ENCODE measurements at places on chromosomes 13 and 19.

DNA sequence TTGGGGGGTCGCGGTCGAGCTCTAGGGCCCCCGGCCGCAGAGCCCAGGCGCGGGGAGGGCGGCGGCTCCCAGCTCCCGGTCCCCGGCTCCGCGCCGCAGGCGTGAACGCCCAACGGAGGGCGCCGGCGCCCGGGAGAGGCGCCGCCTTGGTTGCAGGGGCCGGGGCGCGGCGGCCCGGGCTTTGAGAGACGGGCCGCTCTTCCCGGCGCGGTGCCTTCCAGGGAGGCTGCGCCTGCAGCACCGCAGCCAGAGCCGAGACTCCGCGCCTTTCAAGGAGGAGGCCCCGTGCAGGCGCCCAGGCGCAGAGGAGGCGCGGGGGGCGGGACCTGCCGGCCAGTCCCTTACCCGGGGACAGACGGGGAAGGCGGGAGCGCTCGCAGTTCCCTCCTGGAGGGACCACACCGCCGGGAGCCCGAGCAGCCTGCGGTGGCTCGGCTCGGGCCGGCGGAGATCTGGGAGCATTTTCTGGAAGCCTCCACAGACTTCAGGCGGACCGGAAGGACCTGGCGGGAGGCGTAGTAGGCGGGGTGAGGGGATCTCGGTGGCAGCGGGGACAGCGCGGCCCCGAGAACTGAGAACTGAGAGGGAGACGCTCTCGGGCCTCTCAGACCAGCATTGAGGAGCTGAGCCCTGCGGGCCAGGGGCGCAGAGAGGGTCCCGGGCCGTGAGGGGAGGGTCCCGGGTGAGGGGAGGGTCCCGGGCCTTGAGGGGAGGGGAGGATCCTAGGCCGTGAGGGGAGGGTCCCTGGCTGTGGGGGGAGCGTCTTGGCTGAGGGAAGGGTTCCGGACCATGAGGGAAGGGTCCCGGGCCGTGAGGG, 25.5 kb upstream of the MCF2L start:
- peak; percentile 33 for DNase-seq

GRCh38 chr13:111900390-111901131, 166.4 kb upstream of the SOX1 start:
- DNase-seq, result no peak

DNA sequence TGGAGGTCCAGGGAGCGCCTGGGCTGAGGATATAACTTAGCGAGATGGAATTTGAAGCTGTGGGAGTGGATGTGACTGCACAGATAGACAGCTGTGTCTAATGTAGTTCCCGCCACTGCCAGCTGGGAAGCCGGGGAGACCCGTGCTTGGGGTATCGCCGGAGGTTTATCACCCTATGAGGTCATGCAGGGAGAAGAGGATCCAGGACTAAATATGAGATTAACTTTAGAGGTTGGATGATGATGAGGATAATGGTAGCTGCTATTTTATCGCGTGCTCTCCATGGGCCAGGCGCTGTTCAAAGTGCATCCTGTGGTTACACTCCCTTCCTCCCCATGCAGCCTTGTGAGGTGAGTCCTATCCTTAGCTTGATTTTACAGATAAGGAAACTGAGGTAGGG, 19.9 kb downstream of the SSC5D start:
- no peak for DNase-seq

- no peak for DNase-seq
These were observed 10.3 kb downstream of the RASA3 start for GRCh38 chr13:114122127-114122511.

DNA sequence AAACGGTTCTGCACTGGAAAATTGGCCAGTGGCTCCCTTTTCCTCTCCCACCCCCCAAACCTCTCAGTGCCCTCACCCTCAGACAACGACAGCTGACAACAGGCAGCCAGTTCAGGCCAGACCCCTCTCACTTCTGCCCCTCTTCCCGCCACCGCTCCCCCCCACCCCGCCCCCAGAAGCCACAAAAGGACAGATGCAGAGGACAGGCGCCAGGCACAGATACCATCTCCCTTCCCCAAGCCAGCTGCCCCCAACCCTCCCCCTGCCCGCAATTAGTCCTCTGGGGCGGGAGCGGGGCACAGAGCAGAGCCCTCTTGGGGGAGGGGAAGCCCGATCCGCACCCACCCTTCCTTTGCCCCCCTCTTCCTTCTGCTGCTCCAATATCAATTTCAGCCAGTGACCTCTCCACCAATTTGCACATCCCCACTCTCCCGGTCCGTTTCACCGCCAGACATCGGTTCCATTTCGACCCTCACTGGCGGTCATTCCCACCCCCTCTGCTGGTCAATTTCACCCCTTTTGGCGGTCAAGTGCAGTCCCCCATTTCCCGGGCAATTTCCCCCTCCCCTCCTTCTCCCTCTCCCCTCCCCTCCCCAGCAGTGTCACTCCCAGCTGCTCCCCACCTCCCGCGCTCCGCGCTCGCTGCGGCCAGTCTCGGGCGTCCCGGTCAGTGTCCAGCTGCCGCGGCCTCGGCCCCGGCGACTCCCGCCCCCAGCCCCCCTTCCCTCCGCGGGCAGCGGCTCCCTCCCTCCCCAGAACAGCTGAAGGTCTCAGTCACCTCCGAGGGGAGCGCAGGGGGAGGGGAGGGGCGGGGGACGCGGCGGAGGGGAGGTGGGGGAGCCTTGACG, at the start of gene SHD:
Gene SHD (plus strand): TSS at position 848 of the 848 bp plus-strand sequence. CDS start 798 bp downstream, outside the sequence.
- DNase-seq, result no peak

- no peak for DNase-seq
These were observed 437.0 kb downstream of the SUCLA2 start for GRCh38 chr13:47564041-47564440.

GRCh38 chr13:33205804-33206221, 79.7 kb downstream of the STARD13 start:
- DNase-seq, result no peak

DNA sequence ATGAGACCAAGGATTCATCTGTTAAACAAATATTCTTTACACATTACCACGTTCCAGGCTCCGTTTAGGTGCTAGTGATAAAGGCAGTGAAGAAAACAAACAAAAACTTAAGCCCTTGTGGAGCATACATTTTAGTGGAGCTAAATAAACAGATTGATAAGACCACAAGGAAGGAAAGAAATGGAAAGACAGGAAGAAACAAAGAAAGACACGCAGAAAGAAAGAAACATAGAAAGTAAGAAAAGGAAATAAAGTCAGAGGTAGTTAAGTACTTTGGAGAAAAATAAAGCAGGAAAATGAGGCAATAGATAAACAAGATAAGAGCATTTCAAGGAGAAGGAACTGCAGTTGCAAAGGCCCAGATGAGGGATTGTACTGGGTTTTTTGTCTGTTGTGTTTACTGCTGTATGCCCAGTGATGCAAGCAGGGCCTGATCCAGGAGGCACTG, 998 bp downstream of the NFKBIB start:
- DNase-seq, result no peak

DNA sequence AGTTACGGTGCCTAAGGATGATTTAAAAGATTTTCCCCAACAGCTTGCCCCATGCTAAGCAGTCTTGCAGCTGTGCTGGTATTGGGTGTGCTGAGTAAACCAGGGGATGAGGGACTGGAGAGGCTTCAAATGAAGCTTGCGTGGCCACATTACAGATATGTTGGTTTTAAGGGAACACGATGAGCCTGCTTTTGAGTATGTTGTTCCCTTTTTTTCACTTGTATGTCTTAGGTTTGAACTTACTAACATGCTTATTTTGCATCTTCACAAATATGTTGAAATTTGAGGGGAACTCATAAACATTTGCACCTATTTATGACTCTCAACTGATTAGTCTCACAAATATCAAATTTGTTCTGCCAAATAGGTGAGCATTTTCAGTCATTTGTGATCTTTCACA, 2.0 kb upstream of the IL17D start:
- DNase-seq, result no peak

DNA sequence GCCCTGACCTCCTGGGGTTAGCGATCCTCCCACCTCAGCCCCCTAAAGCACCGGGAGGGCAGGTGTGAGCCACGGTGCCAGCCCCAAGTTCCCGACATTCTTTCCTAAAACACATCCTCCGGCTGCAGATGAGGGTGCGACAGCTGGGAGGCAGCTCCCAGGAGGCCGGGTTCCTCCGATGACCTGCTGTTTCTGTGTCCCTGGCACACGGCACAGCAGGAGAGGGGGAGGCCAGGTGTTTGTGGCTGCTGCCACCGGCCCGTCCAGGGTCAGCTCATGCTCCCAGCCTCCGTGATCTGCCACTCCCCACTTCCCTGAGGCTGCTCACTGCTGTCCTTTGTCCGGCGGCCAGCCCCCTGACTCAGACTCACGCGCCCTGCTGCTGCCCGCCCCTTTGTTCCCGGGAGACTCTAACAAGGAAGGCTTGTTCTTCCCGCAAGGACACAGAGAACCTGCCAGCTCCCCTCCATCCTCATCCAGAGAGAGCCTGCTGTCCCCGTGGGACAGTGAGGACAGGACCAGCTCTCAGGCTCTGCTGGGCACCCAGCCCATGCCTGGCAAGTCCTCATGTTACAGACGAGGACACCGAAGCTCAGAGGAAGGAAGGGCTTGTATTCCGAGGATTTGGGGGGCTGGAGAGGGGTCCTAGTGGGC, 10.6 kb upstream of the MADCAM1 start:
- no peak for DNase-seq

GRCh38 chr19:10764340-10764894, 46.5 kb downstream of the DNM2 start:
- no peak for DNase-seq

GRCh38 chr13:44853641-44854040, 135.6 kb downstream of the NUFIP1 start:
- no peak for DNase-seq

- DNase-seq, result no peak
These were observed 48.6 kb upstream of the TRPC4 start for GRCh38 chr13:37918116-37918714.

DNA sequence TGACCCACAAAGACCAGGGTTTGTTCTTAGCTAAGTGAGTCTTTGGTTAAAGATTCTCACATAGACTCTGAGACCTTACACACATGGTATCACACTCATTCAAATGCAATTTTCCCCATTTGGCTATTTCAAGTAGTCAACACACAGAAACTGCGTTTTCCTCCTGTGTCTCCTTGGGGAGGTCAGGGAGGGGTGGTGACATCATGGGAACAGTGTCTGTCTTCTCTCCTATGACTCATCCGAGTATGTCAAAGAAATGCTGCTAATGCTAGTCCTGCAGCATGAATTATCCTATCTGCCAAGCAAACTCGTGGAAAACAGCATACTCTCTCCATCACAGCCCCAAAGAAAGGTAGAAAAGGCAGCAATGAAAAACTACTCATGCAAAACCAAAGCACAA, 100.2 kb downstream of the ENOX1 start:
- DNase-seq, result no peak

DNA sequence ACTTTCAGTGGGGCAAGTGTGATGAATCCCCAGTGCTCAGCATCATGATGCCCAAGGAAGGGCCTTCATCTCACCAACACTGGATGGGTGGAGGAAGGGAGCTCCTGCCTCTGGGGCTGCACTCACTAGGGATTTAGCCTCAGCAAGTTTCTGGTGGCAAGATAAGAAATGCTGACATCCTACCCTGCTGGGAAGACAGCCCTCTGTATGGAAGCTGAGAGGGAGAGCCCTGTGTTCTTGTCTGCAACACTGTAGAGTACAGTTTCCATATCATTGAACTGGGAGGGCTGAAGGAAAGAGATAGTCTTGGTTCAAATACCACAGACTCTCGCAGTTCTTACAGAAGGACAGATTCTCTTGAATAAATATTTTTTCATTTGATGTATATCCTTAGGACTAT, 7.3 kb upstream of the ZNF460 start:
- DNase-seq, result no peak

DNA sequence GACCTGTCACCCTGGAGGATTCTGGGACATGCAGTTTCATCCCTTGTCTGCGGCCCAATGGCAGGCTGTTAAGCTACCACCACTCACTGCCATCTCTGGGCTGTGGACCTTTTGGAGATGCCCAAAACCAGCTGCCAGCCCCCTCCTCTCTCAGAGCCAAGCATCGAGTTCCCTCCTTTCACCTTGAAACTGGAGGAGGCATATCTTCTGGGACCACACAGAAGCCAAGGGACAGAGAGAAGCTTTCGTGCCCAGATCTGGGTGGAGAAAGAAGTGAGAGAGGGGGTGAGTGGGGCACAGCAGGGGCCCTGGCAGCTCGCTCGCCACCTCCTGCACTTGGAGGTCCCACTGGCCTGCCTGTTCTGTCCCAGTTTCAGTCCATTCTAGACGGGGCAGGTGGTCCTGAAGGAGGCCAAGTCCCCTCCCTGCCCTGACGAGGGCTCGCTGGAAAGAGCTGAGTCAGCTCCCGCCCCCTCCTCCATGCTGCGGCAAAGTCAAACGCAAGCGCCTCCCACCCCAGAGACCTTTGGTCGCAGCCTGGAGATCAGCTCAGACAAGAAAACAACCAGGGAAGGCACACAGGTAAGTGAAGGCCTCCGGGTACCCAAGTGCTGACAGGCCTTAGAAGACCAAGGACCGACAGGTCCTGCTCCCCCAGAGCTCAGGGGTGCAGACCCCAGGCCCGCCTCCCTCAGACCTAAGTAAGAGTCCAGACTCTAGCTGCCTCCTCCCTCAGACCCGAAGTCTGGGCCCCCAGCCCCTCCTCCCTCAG, 3.8 kb downstream of the BCAT2 start:
- no peak for DNase-seq

GRCh38 chr13:111411151-111411858, 90.9 kb downstream of the TEX29 start:
- DNase-seq, result no peak

GRCh38 chr13:21077788-21078353, 16.5 kb upstream of the LATS2 start:
- DNase-seq, result no peak

GRCh38 chr13:53494406-53494805, 465.8 kb downstream of the OLFM4 start:
- DNase-seq, result no peak

DNA sequence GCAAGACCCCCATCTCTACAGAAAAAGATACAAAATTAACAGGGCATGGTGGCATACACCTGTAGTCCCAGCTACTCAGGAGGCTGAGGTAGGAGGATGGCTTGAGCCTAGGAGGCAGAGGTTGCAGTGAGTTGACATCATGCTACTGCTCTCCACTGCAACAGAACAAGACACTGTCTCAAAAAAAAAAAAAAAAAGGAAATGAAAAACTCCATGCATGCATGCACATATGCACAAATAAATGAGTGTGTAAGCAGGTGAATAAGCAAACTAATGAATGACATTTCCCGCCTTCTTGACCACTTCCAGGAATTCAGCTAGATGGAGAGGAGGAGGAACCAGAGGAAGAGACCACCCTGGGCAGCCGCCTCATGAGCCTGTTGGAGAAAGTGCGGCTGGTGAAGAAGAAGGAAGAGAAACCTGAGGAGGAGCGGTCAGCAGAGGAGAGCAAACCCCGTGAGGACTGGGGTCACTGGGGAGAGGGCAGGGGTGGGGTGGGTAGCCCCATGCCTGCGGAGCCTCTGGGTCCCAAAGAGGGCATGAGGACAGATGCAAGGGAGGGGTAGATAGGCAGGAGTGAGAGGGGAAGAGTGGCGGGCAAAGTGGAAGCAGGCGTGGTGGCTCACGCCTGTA, 58.8 kb downstream of the RYR1 start:
- no peak for DNase-seq

GRCh38 chr19:15696654-15697194, 23.8 kb downstream of the CYP4F12 start:
- no peak for DNase-seq

GRCh38 chr13:110187641-110188161, 119.3 kb downstream of the COL4A1 start:
- DNase-seq, result no peak

- peak; percentile 81 for DNase-seq
These were observed 4.7 kb downstream of the SERTAD1 start for GRCh38 chr19:40420766-40421765.

- no peak for DNase-seq
These were observed 13.3 kb upstream of the RBM26 start for GRCh38 chr13:79419365-79419764.
